HCT116 (cell line): ENCODE measurements at places on chromosomes 7 and 10. TPM values are rescaled to one million over a fixed set of nuclear protein-coding genes. Genes with fewer than 3 reads are reported as not detected.
A peak's percentile ranks its signal among the peaks of the same experiment; 100 is the strongest.

The INA gene
- not detected for total RNA-seq

DNA sequence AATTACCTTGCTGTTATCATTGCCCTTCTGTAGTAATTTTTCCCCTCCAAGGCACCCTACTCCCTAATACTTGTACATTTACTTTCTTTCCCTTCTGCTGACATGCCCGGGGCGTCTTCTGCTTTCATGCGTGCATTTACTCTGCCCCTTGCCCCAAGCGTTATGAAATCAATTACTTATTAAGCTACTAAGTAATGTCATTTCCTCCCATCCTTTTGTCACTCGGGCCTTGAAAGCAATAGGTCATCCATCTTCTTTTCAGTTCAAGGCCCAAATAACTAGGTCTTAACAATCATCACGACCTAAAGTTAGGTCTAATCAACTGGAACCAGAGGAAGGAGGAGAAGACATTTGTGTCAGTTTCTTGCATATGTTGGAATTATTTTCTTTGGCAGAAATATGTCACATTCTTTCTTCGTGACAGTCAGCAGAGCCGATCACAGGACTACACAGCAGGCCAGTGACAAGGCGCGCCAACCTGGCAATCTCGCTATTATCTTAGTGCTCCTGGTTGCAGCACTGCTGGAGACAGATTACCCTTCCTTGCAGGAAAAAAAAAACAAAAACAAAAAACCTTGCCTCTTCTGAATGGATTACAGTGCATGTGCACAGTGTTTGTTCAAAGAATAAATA is 179.2 kb downstream of the RELN start:
- no peak for DNase-seq
- H3K27ac ChIP-seq: no peak overlapping the region
- H3K27me3 ChIP-seq: peaks cover 25% of the 10 kb centered on the region
- no peaks in the 10 kb centered on the region for H3K36me3 ChIP-seq
- no peak overlapping the region for H3K4me3 ChIP-seq

GRCh38 chr10:124604214-124605000 is 139.8 kb downstream of the FAM53B start:
- H3K4me1 ChIP-seq: no peaks in the 10 kb centered on the region
- H3K4me3 ChIP-seq: no peak overlapping the region
- no peaks in the 10 kb centered on the region for H3K27me3 ChIP-seq
- no peak overlapping the region for H3K27ac ChIP-seq

DNA sequence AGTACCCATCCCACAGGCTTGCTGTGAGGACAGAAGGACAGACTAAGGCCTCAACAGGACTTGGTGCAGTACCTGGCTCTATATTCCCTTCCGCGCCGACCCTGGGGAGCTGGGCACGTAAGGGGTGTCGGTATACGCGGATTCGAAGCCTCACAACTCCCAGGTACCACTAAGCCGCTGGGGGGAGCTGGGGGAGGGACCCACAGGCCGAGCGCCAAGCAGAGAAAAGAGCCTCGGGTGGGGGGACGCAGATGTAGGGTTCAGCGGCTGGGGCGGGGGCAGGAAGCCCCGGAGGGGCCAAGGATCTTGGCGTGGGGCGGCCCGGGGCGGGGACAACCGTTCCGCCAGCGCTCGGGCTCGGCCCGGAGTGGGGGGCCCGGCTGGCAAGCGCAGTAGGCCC is 126.4 kb upstream of the ZNF746 start:
- peak overlapping the region; percentile 64 for H3K4me3 ChIP-seq
- no peaks in the 10 kb centered on the region for H3K27me3 ChIP-seq
- H3K27ac ChIP-seq: peak overlapping the region; percentile 84
- DNase-seq: no peak
- H3K36me3 ChIP-seq: peaks cover 18% of the 10 kb centered on the region
- H3K4me1 ChIP-seq: peaks cover 5% of the 10 kb centered on the region; the same call in 1 of the 2 replicates

The CALHM3 gene
- total RNA-seq: 0.49 TPM

DNA sequence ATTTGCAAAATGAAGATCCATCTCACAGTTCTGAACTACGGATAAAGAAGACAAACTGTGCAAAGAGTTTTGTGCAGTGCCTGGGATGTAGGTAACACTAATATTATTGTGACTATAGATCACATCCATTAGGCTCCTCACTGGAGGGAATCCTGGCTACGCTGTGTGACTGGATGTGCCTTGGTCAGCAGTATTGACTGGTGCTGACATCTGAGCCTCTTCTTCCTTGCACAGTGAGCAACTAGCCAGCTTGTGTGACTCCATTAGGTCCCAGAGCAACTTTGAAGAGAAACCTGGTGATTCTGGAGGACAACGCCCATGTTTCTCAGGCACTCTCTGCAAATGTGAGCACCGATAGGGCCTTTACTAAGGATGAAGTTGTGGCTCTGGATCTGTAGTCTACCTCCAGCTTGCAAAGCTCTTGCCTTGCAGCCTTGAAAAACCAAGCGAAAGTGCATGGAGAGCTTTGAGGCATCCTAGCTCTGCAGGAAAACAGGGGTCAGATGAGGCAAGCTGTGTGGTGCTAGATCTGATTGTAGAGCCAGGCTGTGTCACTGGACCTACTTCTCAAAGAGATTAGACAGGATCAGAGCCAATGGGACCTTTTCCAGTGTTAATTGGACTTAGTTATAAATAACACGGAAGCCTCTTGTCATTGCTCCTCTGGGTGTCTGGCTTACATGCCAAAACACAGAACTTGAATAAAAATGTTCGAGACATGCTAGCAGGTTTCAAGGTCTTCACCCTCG is 303.6 kb upstream of the LYZL1 start:
- no peak overlapping the region for H3K27ac ChIP-seq
- no peak for DNase-seq
- H3K4me1 ChIP-seq: peaks cover 22% of the 10 kb centered on the region
- H3K27me3 ChIP-seq: no peaks in the 10 kb centered on the region
- H3K36me3 ChIP-seq: no peaks in the 10 kb centered on the region

- no peaks in the 10 kb centered on the region for H3K4me1 ChIP-seq
- no peaks in the 10 kb centered on the region for H3K36me3 ChIP-seq
- H3K27ac ChIP-seq: no peak overlapping the region
- no peak for DNase-seq
Measured at GRCh38 chr10:86300931-86301830, 65.4 kb downstream of the GRID1 start.

GRCh38 chr7:152072421-152072820 is 46.9 kb downstream of the GALNT11 start:
- no peaks in the 10 kb centered on the region for H3K36me3 ChIP-seq
- no peaks in the 10 kb centered on the region for H3K27me3 ChIP-seq
- no peak overlapping the region; the same call in 1 of the 2 replicates for H3K27ac ChIP-seq
- 0 out of 2 replicates have a peak, but pooled peaks cover 8% of the 10 kb centered on the region for H3K4me1 ChIP-seq

- no peak overlapping the region for H3K4me3 ChIP-seq
- no peaks in the 10 kb centered on the region for H3K4me1 ChIP-seq
Measured at GRCh38 chr7:1592299-1592871, 22.6 kb upstream of the PSMG3 start.

The LRRC61 gene
- total RNA-seq: 12.0 TPM

- no peaks in the 10 kb centered on the region for H3K4me1 ChIP-seq
- H3K27ac ChIP-seq: no peak overlapping the region
- peaks cover 10% of the 10 kb centered on the region; the same call in 1 of the 2 replicates for H3K27me3 ChIP-seq
- DNase-seq: no peak
- H3K4me3 ChIP-seq: no peak overlapping the region
Measured at GRCh38 chr10:13775786-13776775, 189.3 kb downstream of the PRPF18 start.

The IDI2 gene
- not detected for total RNA-seq

The SPDYE3 gene
- not detected for total RNA-seq

- peaks cover 53% of the 10 kb centered on the region for H3K4me1 ChIP-seq
- H3K27me3 ChIP-seq: no peaks in the 10 kb centered on the region
- no peaks in the 10 kb centered on the region for H3K36me3 ChIP-seq
- no peak for DNase-seq
- no peak overlapping the region for H3K27ac ChIP-seq
- H3K4me3 ChIP-seq: no peak overlapping the region
Measured at GRCh38 chr10:102633287-102633686, 11.0 kb upstream of the TRIM8 start.

The ELFN1 gene
- total RNA-seq: 4.4 TPM

DNA sequence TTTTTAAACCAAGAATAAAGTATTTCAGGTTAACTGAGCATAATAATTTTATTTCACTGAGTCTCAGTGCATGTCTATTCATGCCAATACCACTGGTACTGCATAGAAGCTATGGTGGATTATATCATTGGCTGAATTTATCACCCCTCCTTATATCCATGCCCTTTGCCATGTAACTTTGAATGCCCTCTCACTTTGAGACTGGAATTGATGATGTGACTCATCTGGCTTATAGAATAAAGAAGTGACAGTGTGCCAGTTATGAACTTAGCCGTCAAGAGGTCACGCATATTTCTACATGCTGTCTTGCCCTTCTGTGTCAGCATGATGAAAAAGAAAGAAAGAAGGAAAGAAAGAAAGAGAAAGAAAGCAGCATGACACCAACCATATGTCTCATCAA is 20.7 kb upstream of the ABLIM1 start:
- H3K4me3 ChIP-seq: no peak overlapping the region
- H3K36me3 ChIP-seq: no peaks in the 10 kb centered on the region
- H3K27ac ChIP-seq: no peak overlapping the region
